ENCODE measurements at places on chromosomes 5 and 9.

GRCh38 chr5:10975945-10976344 is 214.9 kb upstream of the DAP start:
- peaks cover 28% of the 10 kb centered on the region for H3K36me3 ChIP-seq
- H3K4me1 ChIP-seq = no peaks in the 10 kb centered on the region
- no peak overlapping the region for H3K27ac ChIP-seq
- no peak overlapping the region for H3K4me3 ChIP-seq
- DNase-seq = no peak

DNA sequence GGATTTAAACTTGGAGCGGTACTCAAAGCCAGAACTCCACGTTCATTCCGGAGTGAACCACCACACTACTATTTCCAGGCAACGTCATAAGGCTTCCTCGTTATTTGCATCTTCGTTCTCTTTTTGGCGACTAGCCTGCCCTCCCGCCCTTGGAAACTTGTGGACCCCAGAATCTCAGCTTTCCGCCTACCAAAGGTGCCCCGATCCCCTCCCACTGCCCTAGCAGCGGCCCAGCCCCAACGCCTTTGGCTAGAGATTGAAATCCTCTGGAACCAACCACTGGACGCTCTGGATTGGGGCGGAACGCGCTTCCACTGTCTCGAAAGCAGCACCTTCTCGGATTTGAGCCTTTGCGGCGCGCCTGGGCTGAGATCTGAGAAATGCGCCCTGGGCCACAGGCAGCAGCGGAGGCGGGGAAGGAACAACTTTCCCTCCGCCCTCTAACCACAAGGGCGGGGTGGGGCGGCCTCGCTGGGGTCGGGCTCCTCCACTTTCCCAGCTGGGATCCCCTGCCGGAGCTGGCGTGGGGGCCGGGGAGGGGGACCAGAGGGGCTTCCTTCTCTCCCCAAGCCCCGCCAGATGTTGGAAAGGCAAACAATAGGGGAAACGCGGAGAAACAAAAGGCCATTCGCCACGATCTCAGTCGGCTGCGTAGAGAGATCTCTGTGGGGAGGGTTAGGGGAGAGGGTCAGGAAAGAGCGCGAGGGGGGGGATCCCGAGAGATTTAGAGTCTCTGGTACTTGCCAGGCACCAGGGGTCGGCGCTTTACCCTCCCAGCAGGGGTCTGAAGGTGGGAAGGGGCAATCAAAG is 1.3 kb downstream of the MOB3B start:
- no peaks in the 10 kb centered on the region for H3K36me3 ChIP-seq
- peak overlapping the region; percentile 28 for H3K27ac ChIP-seq
- H3K4me3 ChIP-seq = peak overlapping the region; percentile 91
- H3K27me3 ChIP-seq = peaks cover 3% of the 10 kb centered on the region
- peak; percentile 60 for DNase-seq

DNA sequence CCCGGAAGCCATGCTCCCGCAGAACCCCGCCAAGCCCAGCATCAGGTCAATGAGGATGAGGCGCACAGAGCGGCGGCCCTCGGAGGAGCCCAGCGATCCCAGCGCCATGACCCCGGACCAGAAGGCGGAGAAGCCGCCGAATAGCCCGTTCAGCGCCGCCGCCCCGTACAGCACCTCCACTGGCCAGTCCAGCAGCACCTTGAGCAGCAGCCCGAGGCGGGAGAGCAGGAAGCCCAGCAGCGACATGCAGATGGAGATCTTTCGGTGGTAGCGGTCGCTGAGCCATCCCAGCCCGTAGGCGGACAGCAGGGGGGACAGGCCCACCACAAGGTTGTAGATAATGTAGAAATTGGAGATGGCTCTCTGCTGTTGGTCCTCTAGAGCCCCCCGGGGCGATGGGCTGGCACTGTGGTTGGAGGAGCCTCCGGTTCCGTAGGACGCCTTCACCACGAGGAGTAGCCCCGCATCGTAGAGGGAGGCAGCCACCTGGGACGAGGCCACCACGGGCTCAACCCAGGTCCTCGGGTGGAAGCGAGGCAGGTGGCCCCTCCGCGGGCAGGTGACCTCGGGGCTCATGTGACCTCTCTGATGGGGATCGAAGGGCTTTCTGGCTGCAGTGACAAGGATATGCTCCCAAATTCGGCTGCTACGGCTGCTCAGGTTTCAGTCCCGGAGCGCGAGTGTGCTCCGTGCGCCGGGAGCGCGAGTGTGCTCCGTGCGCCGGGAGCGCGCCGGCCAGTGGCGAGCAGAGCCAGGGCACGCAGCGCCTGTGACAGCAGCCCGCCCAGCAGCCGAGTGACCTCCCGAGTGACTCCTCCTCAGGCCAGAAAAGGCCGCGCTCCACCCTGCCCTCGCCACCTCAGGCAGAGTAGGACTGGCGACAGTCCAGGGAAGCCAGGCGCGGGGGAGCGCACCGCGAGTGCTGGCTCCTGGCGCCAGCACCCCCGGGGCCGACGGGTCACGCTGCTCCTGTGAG is at the start of gene SLC46A2:
Gene SLC46A2 (minus strand): TSS at position 771 of the 976 bp plus-strand sequence. CDS start 195 bp downstream, at position 576.
- H3K27ac ChIP-seq = no peak within 1 kb of the TSS
- peaks cover 8% of the 10 kb centered on the region for H3K4me1 ChIP-seq
- peaks cover 13% of the 10 kb centered on the region for H3K36me3 ChIP-seq
- DNase-seq = peak; percentile 47
- peak within 1 kb of the TSS; percentile 64 for H3K4me3 ChIP-seq
- H3K27me3 ChIP-seq = peaks cover 18% of the 10 kb centered on the region

DNA sequence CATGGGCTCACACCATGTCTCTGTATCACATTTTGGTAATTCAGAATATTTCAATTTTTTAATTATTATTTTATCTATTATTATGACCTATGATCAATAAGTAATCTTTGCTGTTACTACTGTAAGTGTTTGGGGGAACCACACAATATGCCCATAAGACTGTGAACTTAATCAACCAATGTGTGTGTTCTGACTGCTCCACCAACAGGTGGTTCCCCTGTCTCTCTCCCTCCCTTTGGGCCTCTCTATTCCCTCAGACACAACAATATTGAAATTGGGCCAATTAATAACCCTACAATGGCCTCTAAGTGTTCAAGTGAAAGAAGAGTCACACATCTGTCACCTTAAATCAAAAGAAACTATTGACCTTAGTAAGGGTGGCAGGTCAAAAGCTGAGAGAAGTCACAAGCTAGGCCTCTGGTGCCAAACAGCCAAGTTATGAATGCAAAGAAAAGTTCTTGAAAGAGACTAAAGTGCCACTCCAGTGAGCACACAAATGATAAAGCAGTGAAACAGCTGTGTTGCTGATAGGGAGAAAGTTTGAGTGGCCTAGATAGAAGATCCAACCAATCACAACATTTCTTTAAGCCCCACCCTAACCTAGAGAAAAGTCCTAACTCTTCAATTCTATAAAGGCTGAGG is 88.7 kb downstream of the DEPDC1B start:
- peaks cover 5% of the 10 kb centered on the region for H3K36me3 ChIP-seq
- H3K27ac ChIP-seq = no peak overlapping the region
- no peaks in the 10 kb centered on the region for H3K27me3 ChIP-seq
- H3K4me3 ChIP-seq = no peak overlapping the region

DNA sequence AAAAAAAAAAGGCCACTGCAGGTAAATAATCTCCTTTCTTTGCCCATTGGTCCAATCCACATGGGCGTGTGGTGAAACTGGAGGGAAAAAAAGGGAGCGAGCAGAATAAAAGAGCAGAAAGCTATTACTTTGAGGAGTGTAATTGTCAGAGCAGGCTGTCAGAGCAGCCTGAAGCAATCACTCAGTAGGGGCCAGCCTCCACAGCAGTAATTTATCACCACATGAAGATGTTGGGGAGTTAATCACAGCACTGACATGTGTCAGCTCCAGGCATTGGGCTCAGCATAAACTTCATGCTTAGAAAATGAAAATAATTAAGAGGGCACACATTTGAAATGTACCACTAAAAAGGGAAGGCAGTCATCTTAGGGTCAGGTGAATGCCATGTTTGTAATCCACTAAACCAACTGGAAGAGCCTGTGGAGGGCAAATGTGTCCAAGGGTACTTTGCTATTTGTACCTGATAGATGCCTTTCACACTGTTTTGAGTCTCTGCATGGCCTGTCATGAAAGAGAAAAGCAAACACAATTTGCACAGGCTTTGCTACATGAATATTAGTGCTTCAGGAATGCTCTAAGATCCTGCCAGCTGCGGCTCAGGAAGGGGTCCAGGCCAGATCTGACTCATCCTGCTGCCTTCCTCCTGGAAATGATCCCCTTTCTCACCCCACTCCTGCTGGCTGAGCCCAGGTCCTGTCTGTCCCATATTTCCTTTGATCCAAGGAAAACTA is 2.9 kb upstream of the PTGER4 start:
- peaks cover 5% of the 10 kb centered on the region for H3K36me3 ChIP-seq
- H3K27me3 ChIP-seq = peaks cover 12% of the 10 kb centered on the region
- peaks cover 11% of the 10 kb centered on the region for H3K4me1 ChIP-seq
- no peak for DNase-seq
- no peak overlapping the region for H3K4me3 ChIP-seq

- H3K27ac ChIP-seq = peak overlapping the region; percentile 44
- no peaks in the 10 kb centered on the region for H3K36me3 ChIP-seq
- H3K4me3 ChIP-seq = no peak overlapping the region
- peaks cover 41% of the 10 kb centered on the region for H3K4me1 ChIP-seq
- DNase-seq = no peak
Observed at GRCh38 chr5:139667730-139668063, 19.5 kb downstream of the CXXC5 start.

DNA sequence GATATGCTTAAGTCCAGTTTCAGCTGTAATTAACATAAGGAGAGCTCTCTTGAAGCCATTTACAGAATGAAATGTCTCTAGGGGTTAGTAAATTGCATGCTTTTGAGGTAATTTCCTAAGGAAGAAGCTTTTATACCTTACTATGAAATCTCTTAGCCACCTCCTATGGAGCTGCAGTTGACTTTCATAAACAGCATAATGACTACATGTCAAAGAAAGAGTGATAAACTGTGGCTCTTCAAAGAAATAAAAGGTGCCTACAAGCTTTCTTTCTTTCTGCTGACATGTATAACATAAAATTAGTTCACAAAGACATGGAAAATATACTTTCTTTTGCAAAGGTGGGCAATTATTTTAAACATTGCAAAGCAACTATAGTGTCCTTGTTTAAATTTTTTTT is 90.8 kb downstream of the TMEM167A start:
- H3K27ac ChIP-seq = peak overlapping the region; percentile 80
- no peaks in the 10 kb centered on the region for H3K27me3 ChIP-seq
- DNase-seq = no peak
- H3K4me1 ChIP-seq = peaks cover 15% of the 10 kb centered on the region
- no peak overlapping the region for H3K4me3 ChIP-seq

DNA sequence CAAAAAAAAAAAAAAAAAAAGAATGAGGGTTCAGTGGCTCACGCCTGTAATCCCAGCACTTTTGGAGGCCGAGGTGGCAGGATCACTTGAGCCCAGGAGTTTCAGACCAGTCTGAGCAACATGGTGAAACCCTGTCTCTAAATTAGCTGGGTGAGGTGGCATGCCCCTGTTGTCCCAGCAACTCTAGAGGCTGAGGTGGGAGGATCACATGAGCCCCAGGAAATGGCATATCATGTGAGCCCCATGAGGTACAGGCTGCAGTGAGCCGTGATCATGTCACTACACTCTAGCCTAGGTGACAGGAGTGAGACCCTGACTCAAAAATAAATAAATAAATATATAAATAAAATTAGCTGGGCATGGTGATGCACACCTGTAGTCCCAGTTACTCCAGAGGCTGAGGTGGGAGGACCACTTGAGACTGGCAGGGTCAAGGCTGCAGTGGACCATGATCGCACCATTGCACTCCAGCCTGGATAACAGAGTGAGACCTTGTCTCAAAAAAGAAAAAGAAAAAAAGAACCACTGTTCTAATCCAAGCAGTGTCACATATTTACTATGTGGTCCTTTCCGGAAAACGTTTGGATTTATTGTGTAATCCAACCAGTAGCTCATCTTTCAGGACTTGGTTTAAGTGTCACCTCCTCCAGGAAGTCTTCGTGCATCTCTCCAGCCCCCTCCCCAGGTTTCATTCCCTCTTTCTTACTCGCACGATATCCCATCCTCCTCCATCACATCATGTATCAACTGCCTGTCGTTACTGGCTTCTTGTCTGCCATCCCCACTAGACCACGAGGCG is 12.3 kb upstream of the SPOUT1 start:
- H3K4me1 ChIP-seq = peaks cover 5% of the 10 kb centered on the region
- no peak overlapping the region for H3K27ac ChIP-seq
- H3K4me3 ChIP-seq = no peak overlapping the region
- H3K36me3 ChIP-seq = no peaks in the 10 kb centered on the region
- peaks cover 10% of the 10 kb centered on the region for H3K27me3 ChIP-seq

DNA sequence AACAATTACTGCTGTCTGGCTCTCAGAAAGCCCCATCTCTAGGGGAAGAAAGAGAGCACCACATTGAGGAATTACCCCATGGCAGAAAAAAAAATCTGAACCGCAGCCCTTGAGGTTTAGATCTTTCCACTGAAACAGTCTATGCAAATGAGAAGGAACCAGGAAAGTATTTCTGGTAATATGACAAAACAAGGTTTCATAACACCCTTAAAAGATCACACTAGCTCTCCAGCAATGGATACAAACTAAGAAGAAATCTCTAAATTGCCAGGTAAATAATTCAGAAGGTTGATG is 427.1 kb downstream of the PRELID2 start:
- peaks cover 15% of the 10 kb centered on the region for H3K36me3 ChIP-seq
- no peaks in the 10 kb centered on the region for H3K4me1 ChIP-seq
- no peak overlapping the region for H3K27ac ChIP-seq
- no peak overlapping the region for H3K4me3 ChIP-seq
- H3K27me3 ChIP-seq = peaks cover 2% of the 10 kb centered on the region

GRCh38 chr9:10875752-10876151 is 262.9 kb upstream of the PTPRD start:
- peaks cover 11% of the 10 kb centered on the region for H3K36me3 ChIP-seq
- no peak overlapping the region for H3K4me3 ChIP-seq
- H3K4me1 ChIP-seq = no peaks in the 10 kb centered on the region
- DNase-seq = no peak

- H3K27me3 ChIP-seq = peaks cover 36% of the 10 kb centered on the region
- peak overlapping the region; percentile 99 for H3K27ac ChIP-seq
- H3K36me3 ChIP-seq = no peaks in the 10 kb centered on the region
- peak; percentile 72 for DNase-seq
- H3K4me3 ChIP-seq = peak overlapping the region; percentile 96
Observed at GRCh38 chr5:139746691-139747582, 48.7 kb upstream of the PSD2 start.

DNA sequence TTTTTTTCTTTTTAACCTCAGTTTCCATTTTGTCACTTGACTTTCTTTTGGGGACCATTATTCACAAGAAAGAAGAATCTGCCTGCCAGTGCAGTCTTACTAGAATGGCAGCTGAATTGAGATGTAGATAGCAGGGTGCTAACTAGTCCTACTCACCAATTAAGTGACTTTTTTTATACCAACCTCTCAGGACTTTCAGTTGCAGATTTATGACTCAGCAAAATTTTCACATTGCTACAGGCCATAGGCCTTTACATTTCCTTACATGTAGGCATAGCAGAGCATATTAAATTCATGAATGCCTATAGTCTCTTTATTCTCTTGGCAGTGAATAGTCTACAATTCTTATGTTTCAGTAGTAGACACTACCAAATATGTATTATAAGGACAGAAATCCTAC is 54.0 kb upstream of the FKTN start:
- H3K4me1 ChIP-seq = no peaks in the 10 kb centered on the region
- H3K27me3 ChIP-seq = no peaks in the 10 kb centered on the region
- no peaks in the 10 kb centered on the region for H3K36me3 ChIP-seq
- H3K27ac ChIP-seq = no peak overlapping the region
- no peak for DNase-seq
- no peak overlapping the region for H3K4me3 ChIP-seq
